ENCODE measurements at places on chromosomes 7 and 10. TPM values are rescaled to one million over a fixed set of nuclear protein-coding genes. Genes with fewer than 3 reads are reported as not detected.

The CAPZA2 gene
- 135 TPM for total RNA-seq

The PDLIM1 gene
- 22.7 TPM for total RNA-seq

The FXYD4 gene
- total RNA-seq: not detected

The LAMTOR4 gene
- total RNA-seq: 119 TPM

The CALY gene
- total RNA-seq: not detected

The SNX13 gene
- total RNA-seq: 24.4 TPM

The UNCX gene
- not detected for total RNA-seq

The CEP41 gene
- total RNA-seq: 23.3 TPM

The TDRD1 gene
- 0.05 TPM for total RNA-seq

The CACNB2 gene
- not detected for total RNA-seq

The TUBAL3 gene
- total RNA-seq: not detected

The PAPSS2 gene
- total RNA-seq: 0.07 TPM

The IQUB gene
- total RNA-seq: 0.07 TPM

The CFTR gene
- total RNA-seq: not detected

The SPDYE11 gene
- total RNA-seq: not detected

The CPXM2 gene
- total RNA-seq: not detected

The EXOC6 gene
- 12.1 TPM for total RNA-seq

The TMEM236 gene
- 0.06 TPM for total RNA-seq

The PIP gene
- not detected for total RNA-seq

The SLC18A3 gene
- total RNA-seq: not detected

The MCM10 gene
- 78.2 TPM for total RNA-seq

The SGCE gene
- total RNA-seq: 2.4 TPM

The HTRA1 gene
- not detected for total RNA-seq

The ZCCHC24 gene
- total RNA-seq: 2.4 TPM

The ARHGEF35 gene
- 2.6 TPM for total RNA-seq

The HYCC1 gene
- 125 TPM for total RNA-seq

The TAS2R5 gene
- 1.4 TPM for total RNA-seq

The KCP gene
- 0.52 TPM for total RNA-seq

The TM9SF3 gene
- 61.4 TPM for total RNA-seq

The HECW1 gene
- total RNA-seq: not detected

The SNCG gene
- total RNA-seq: not detected

Measured in activated CD8-positive, alpha-beta memory T cell treated with anti-CD3 and anti-CD28 coated beads, Interleukin-2, amount 10 ng/mL, durations not matched to agents 7 days and 5 days (primary cell).